ENCODE measurements at places on chromosomes 5 and 9.

DNA sequence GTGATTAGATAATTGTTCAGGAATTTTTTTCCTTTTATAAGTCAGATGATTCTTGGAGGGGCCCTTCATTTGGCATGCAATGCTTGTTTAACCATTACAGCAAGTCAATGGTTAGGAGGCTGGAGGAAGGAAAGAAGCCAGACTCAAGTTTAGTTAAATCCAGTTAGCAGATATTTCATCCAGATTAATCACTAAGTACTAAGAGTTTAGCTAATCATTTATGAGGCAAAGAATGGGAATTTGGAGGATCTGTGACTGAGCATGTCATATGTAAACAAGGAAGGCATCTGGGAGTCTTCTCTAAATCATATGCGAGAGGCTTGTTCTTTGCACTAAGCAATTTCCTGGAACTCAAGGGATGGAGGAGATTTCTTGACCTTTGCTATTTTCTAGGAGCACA, 145.3 kb upstream of the SGCD start:
- DNase-seq = no peak

DNA sequence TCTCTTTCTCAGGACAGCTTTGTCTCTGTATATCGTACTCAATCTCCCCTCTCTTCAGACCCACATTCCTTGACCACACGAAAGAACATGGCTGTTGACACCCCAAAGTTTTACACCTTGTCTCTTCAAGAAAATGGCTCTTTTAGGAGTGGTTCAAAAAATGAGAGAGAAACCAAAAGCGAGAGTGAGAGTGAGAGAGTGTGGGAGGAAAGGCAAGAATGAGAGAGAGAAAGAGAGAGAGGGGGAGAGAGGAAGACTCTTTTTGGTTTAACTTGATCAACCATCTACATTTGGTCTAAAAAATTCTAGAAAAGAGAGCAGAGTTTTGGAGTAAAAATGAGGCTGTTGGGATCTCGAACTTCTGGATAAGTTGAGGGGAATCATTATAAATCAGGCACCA, 581.8 kb upstream of the WWC1 start:
- no peak for DNase-seq

DNA sequence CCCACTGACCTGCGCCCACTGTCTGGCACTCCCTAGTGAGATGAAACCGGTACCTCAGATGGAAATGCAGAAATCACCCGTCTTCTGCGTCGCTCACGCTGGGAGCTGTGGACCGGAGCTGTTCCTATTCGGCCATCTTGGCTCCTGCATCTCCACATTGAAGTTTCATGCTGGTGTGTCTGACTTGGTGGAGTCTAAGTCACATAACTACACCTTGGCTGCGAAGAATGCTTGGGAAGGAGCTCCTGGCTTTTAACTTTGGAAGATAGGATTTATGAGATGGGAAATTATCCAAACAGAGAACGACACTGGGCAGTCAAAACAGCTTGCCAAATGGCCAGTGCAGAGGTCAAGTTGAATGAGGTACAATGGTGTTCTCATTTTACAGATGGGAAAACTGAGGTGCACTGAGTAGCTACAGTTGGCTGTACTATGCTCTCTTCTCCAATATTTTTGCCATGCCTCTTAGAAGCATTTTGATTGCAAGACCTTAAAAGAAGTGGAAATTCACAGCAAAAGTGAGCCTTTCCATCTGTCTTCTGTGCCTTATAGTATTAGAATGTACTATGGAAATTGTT, 36.7 kb downstream of the CCDC192 start:
- DNase-seq = no peak

DNA sequence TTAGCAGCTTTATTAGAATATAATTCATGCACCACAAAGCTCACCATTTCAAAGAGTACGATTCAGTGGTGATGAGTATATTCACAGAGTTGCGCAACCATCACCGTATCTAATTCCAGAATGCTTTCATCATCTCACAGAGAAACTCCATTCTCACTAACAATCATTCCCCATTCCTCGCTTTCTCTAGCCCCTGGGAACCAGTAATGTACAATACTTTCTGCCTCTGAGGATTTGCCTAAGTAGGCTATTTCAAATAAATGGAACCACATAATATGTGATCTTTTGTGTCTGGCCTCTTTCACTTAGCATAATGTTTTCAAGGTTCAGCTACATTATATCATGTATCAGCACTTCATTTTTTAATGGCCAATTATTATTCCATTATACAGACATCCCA, 145.1 kb upstream of the ADAMTS16 start:
- DNase-seq = no peak

- no peak for DNase-seq
Measured at GRCh38 chr5:166596043-166596442, 1695.4 kb upstream of the WWC1 start.

DNA sequence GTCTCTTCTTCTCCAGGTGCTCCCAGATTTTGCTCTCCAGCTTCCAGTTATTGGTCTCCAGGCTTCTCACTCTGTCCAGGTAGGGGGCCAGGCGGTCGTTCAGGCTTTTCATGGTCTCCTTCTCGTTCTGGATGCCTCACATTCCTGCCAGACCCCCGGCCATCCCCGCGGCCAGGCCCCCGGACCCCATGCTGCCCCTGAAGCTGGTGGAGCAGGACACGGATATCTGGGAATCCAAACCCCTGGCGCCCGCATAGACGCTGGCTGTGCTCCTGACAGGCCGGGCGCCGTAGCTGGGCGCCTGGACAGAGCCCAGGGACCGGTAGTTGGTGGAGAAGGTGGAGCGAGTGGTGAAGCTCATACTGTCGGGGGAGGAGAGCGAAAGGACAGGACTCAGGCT, 534.4 kb upstream of the TLE4 start:
- no peak for DNase-seq

DNA sequence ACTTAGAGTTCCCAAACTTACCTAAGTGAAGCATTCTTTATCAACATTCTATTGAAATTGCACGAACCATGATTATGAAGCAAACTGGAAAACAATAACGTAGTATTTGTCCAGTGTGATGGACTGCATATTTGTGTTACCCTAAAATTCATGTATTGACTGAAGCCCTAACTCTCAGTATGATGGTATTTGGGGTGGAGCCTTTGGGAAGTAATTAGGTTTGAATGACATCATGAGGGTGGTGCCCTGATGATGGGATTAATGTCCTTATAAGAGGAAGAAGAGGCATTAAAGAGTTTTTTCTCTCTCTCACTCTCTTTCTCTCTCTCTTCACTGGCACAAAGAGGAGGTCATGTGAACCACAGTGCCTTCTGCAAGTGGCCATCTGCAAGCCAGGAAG, 365.4 kb upstream of the PTGER4 start:
- DNase-seq = no peak

All from OCI-LY7 (cell line).